ENCODE measurements at places on chromosomes 1 and 21.

- no peak for DNase-seq
Measured at GRCh38 chr21:16125274-16125673, 395.5 kb downstream of the USP25 start.

DNA sequence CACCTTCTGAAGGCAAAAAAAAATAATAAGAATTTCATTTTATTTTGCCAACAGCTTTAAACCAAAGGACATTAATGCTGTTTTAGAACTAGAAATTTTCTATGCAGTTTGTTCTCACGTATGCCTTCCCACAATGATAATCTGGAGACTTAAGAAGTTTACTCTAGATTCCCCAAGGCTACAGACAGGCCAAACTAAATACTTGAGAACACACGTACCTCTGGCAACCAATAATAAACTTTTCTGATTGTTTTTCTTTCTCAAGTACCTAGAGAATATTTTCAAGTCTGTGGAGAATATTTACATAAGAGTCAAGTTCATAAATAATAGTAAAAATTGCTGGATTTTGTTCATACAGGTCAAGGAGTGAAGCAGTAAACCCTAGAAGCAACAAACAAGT lies 15.9 kb downstream of the CLDN8 start:
- DNase-seq, result no peak

GRCh38 chr1:158274797-158275196 lies 14.9 kb upstream of the CD1C start:
- DNase-seq, result no peak

- no peak for DNase-seq
Measured at GRCh38 chr1:169821500-169821899, 26.8 kb upstream of the METTL18 start.

GRCh38 chr1:246404078-246404477 lies 103.0 kb downstream of the SMYD3 start:
- DNase-seq, result no peak

GRCh38 chr1:17315542-17316130 lies 7.6 kb downstream of the PADI4 start:
- no peak for DNase-seq

GRCh38 chr1:7644961-7645750 lies 125.9 kb upstream of the VAMP3 start:
- peak; percentile 28 for DNase-seq

DNA sequence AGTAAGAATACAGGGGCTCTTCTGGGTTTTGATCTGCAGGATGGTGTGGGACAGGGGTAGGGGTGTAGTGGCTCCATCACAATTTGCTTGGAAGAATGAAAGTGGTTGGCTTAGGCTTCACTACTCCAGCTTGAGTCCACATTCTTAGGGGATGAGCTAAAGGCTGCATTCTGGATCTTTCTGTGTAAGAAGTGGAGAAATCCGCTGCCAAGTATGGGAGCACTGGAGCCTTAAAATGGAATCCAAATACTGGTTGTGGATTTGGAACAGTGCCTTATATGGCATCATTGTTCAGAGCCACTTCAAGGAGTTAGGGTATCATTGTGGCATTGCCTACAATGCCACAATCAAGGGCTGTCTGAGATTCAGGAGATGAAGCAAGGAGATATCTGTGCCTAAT lies 187.1 kb downstream of the LMO4 start:
- DNase-seq, result no peak

DNA sequence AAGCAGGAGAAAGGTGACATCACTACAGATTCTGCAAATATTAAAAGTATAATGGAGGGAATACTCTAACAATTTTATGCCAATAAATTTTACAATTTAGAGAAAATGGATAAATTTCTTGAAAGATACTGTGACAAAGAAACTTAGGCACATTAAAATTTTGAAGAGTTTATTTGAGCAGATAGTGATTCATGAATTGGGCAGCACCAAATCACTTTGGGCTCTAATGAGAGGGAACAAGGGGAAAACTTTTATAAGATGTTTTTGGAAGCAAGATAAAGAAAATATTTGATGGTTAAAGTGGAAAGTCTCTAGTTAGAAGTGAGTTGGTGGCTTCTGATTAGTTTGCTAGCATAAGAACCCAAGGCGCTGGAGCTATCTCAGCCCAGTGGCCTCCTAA lies 55.2 kb upstream of the FMN2 start:
- no peak for DNase-seq

Data from H54 (cell line).